ENCODE measurements at places on chromosomes 7 and 10. TPM values are rescaled to one million over a fixed set of nuclear protein-coding genes. Genes with fewer than 3 reads are reported as not detected.

GRCh38 chr10:4144817-4145216 lies 359.8 kb upstream of the KLF6 start:
- no peaks in the 10 kb centered on the region for H3K36me3 ChIP-seq
- H3K4me1 ChIP-seq: no peaks in the 10 kb centered on the region
- no peak overlapping the region for H3K4me3 ChIP-seq
- no peak overlapping the region for H3K27ac ChIP-seq

GRCh38 chr7:40604601-40605438 lies 470.0 kb downstream of the SUGCT start:
- no peak overlapping the region for H3K27ac ChIP-seq
- H3K27me3 ChIP-seq: no peaks in the 10 kb centered on the region
- no peaks in the 10 kb centered on the region for H3K4me1 ChIP-seq

Gene THSD7A
- 0.03 TPM for total RNA-seq

DNA sequence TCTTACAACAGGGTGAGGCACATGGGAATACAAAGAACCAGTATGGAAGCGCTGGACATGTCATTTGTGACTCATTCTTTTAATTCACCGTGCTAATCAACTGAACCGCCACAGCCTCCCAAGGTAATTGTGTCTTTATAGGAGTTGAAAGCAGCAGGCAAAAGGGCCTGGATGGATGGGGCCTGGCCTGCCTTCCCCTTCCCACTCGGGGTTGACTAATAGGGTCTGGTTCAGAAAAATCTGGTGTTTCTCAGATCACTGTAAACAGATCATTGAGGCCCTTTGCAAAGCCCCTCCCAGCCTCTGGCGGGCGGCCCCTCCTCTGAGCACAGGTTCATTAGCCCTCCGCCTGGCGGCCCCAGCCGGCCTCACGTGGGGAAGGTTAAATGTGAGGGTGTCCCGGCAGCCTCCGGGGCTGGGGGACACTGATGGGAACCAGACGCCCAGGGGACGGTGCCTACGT lies 100.8 kb downstream of the EBF3 start:
- H3K36me3 ChIP-seq: no peaks in the 10 kb centered on the region
- no peak overlapping the region for H3K4me3 ChIP-seq
- H3K4me1 ChIP-seq: no peaks in the 10 kb centered on the region
- DNase-seq: no peak
- H3K27me3 ChIP-seq: no peaks in the 10 kb centered on the region

- H3K4me3 ChIP-seq: no peak overlapping the region
- no peaks in the 10 kb centered on the region for H3K36me3 ChIP-seq
- no peak overlapping the region for H3K27ac ChIP-seq
These were observed 931.2 kb upstream of the C7orf33 start for GRCh38 chr7:147659036-147659995.

Gene WNT16
- total RNA-seq: not detected

- peak; percentile 84 for DNase-seq
- no peaks in the 10 kb centered on the region for H3K27me3 ChIP-seq
- H3K4me1 ChIP-seq: peaks cover 11% of the 10 kb centered on the region
- no peaks in the 10 kb centered on the region for H3K36me3 ChIP-seq
- peak overlapping the region; percentile 79 for H3K4me3 ChIP-seq
- H3K27ac ChIP-seq: peak overlapping the region; percentile 84
These were observed 43.2 kb upstream of the FAM20C start for GRCh38 chr7:148932-149790.

Gene GPRIN2
- 0.13 TPM for total RNA-seq

Gene SPDYE2
- total RNA-seq: not detected

DNA sequence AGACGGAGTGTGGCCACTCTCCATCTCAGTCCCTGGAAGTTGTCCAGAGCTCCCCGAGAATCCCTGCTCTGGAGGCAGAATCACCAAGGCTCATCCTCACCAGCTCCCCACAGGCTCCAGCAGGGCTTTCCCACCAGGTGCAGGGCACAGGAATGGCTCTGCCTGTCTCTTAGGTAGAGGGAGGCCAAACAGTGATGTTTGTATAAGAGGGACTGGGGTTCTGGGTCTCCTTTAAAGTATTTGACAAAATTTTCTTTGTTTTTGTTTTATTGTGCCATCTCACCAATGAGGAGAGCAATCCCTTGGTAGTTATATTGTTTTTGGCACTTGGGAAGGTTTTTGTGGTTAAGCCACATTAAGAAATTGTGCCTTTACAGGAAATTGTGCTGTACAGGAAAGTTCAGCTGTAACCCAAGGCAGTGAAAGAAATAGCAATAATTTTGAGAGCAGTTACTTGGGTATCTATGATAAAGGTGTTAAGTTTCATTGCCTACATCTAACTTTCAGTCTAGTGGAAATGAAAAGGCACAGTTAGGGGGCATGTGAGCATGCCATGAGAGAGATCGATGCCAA lies 219.3 kb upstream of the PRSS58 start:
- no peak overlapping the region for H3K4me3 ChIP-seq
- H3K36me3 ChIP-seq: no peaks in the 10 kb centered on the region
- no peaks in the 10 kb centered on the region for H3K27me3 ChIP-seq
- DNase-seq: no peak

- no peak overlapping the region for H3K27ac ChIP-seq
- no peak for DNase-seq
- H3K36me3 ChIP-seq: no peaks in the 10 kb centered on the region
- no peaks in the 10 kb centered on the region for H3K27me3 ChIP-seq
- no peaks in the 10 kb centered on the region for H3K4me1 ChIP-seq
These were observed 637.2 kb downstream of the POM121L12 start for GRCh38 chr7:53672681-53673080.

Gene CRYGN
- not detected for total RNA-seq

DNA sequence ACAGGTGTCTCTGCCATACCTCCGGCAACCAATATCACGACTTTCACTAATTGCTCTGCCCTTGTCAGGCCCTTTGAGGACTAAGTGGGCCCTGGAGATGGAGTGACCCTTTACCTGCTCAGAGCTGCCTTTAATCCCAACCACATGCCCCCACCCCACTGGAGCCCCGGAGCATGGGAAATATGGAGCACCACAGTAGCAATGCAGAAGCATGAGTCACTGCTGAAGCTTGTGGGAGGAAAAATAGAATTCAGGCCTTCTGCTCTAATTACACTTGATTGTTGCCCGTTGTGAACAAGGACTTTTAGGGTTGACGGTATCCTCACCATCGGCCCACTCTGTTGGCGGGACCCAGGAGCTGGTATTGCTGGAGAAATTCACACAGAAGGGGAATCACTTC lies 52.5 kb upstream of the FRMD4A start:
- no peak overlapping the region for H3K27ac ChIP-seq
- no peaks in the 10 kb centered on the region for H3K36me3 ChIP-seq
- peaks cover 1% of the 10 kb centered on the region for H3K27me3 ChIP-seq
- H3K4me1 ChIP-seq: peaks cover 27% of the 10 kb centered on the region
- no peak for DNase-seq

Gene PRPS1L1
- not detected for total RNA-seq

DNA sequence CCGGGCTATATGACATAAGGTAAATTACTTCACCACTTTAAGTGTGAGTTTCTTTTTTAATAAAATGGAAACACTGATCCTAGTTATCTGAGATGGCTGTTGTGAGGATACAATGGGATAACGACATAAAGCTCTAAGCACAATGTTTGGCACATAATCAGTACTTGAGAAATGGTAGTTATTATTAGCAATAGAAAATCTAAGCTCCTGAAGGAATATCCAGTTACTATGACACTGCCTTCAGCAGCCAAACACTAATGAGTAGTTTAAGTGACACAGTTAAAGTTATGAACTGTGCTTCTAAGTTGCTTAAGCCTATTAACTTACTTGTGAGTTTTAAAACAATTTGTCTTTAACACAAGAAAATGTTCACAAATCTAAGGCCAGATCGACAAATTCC lies 96.8 kb downstream of the ELAPOR2 start:
- no peak for DNase-seq
- no peaks in the 10 kb centered on the region for H3K27me3 ChIP-seq
- peaks cover 12% of the 10 kb centered on the region for H3K4me1 ChIP-seq
- H3K4me3 ChIP-seq: no peak overlapping the region
- no peak overlapping the region for H3K27ac ChIP-seq

- DNase-seq: no peak
- H3K4me1 ChIP-seq: no peaks in the 10 kb centered on the region
- H3K4me3 ChIP-seq: no peak overlapping the region
- no peaks in the 10 kb centered on the region for H3K27me3 ChIP-seq
- H3K27ac ChIP-seq: no peak overlapping the region
- H3K36me3 ChIP-seq: no peaks in the 10 kb centered on the region
These were observed 26.3 kb upstream of the AKR1B1 start for GRCh38 chr7:134485203-134485602.

Gene INA
- total RNA-seq: not detected

Gene NACAD
- not detected for total RNA-seq

GRCh38 chr7:92631850-92632487 lies 41.8 kb upstream of the FAM133B start:
- no peak for DNase-seq
- H3K4me1 ChIP-seq: peaks cover 48% of the 10 kb centered on the region
- peak overlapping the region; percentile 11 for H3K4me3 ChIP-seq
- H3K36me3 ChIP-seq: 0 out of 2 replicates have a peak, but pooled peaks cover 5% of the 10 kb centered on the region
- H3K27ac ChIP-seq: peak overlapping the region; percentile 88

DNA sequence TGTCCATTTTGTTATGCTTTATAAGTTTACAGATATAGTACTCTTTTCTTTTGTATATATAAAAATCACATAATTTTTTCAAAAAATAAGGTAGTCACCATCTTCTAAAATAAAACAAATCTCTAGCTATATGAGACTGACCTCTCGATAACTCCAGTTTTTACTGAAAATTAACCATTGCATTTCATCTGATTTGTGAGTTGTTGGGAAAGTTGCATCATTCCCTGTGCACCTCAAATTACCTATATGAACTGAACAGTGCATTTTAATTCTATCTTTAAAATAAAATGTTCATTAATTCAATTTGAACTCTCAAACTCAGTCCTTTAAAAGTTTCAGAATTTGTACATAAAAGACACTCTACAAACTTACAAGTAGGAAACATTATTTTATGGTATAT lies 86.0 kb downstream of the VWDE start:
- no peak overlapping the region for H3K4me3 ChIP-seq
- H3K27me3 ChIP-seq: no peaks in the 10 kb centered on the region
- H3K4me1 ChIP-seq: no peaks in the 10 kb centered on the region
- H3K27ac ChIP-seq: no peak overlapping the region
- no peak for DNase-seq

Gene LIPN
- not detected for total RNA-seq

Gene CYP3A4
- total RNA-seq: 0.11 TPM

Gene NUTM2E
- 0.58 TPM for total RNA-seq

Gene MGMT
- total RNA-seq: 16.9 TPM

- no peak overlapping the region for H3K27ac ChIP-seq
- no peaks in the 10 kb centered on the region for H3K27me3 ChIP-seq
- H3K4me3 ChIP-seq: peak overlapping the region; percentile 69
- peaks cover 13% of the 10 kb centered on the region for H3K4me1 ChIP-seq
- no peak for DNase-seq
- no peaks in the 10 kb centered on the region for H3K36me3 ChIP-seq
These were observed 1.2 kb upstream of the PAOX start for GRCh38 chr10:133377818-133378250.

GRCh38 chr7:3650844-3651243 lies 349.8 kb downstream of the SDK1 start:
- no peaks in the 10 kb centered on the region for H3K36me3 ChIP-seq
- no peaks in the 10 kb centered on the region for H3K27me3 ChIP-seq
- no peak for DNase-seq

GRCh38 chr7:143300959-143301935 lies 13.1 kb downstream of the CASP2 start:
- no peak overlapping the region for H3K27ac ChIP-seq
- no peak for DNase-seq
- no peaks in the 10 kb centered on the region for H3K4me1 ChIP-seq
- peaks cover 51% of the 10 kb centered on the region for H3K36me3 ChIP-seq
- no peaks in the 10 kb centered on the region for H3K27me3 ChIP-seq

Gene TUBAL3
- total RNA-seq: not detected

DNA sequence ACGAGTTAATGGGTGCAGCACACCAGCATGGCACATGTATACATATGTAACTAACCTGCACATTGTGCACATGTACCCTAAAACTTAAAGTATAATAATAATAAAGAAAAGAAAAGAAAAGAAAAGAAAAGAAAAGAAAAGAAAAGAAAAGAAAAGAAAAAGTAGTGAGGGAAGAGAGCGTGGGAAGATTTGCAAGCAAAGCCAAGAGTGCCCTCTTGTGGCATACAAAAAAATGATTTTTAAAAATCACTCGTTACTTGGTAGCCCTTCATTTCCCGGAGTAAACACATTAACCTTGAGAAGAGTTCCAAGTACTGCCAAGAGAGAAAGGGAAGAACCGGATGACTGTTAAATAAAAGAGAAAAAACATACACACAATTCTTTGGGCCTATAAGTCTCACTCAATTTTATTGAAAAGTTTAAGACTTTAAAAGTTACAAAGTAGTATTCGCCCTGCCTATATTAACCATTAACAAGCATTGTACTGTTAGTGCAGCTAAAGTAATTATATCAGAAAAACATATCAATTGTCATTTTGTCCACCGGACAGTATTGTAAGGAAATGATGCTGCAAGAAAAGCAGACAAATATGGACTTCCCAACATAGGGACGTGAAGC lies 6.2 kb upstream of the CH25H start:
- no peaks in the 10 kb centered on the region for H3K27me3 ChIP-seq
- peaks cover 12% of the 10 kb centered on the region for H3K4me1 ChIP-seq
- H3K36me3 ChIP-seq: no peaks in the 10 kb centered on the region
- H3K4me3 ChIP-seq: no peak overlapping the region
- DNase-seq: no peak
- no peak overlapping the region for H3K27ac ChIP-seq

DNA sequence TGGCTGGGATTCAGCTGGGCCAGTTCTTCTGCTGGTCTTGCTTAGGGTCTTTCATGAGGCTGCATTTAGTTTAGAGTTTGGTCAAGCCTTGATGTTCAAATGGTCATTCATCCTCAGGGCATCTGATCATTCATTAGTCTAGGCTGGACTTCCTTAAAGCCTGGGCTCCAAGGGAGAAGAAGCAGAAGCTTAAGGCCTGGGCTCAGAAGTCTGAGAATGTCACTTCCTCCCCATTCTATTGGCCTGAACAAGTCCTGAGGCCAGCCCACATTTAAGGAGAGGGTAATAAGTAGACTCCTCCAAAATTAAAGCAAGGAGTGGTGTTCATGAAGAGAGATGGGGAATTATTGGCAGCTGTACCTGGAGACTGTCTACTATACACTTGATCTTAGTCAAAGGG lies 193.2 kb upstream of the HABP2 start:
- H3K27ac ChIP-seq: no peak overlapping the region
- DNase-seq: no peak
- H3K36me3 ChIP-seq: no peaks in the 10 kb centered on the region
- no peaks in the 10 kb centered on the region for H3K4me1 ChIP-seq
- H3K27me3 ChIP-seq: no peaks in the 10 kb centered on the region
- H3K4me3 ChIP-seq: no peak overlapping the region

DNA sequence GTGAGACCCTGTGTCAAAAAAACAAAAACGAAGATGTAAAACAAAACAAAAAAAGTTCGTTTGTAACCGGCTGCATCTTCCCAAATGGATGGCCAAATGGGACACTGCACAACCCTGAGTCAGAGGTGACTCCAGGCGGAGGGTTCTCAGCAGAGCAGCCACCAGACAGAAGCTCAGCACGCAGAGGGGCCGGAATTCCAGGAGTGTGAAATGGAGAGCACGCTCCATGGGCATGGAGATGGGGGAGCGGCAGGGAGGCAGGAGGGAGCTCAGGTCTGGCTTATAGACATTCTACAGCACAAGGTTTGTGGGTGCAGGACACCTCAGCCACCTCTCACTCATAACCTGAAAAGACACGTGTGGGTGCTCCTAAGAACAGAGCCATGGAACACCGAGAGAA lies 227.0 kb downstream of the MAD1L1 start:
- H3K4me3 ChIP-seq: no peak overlapping the region
- no peak for DNase-seq
- no peaks in the 10 kb centered on the region for H3K27me3 ChIP-seq

Gene AKR1D1
- total RNA-seq: not detected

Gene IGFBP1
- 0.29 TPM for total RNA-seq

All from GM12878 (cell line).